ENCODE measurements at places on chromosomes 1 and 21. TPM values are rescaled to one million over a fixed set of nuclear protein-coding genes. Genes with fewer than 3 reads are reported as not detected.

DNA sequence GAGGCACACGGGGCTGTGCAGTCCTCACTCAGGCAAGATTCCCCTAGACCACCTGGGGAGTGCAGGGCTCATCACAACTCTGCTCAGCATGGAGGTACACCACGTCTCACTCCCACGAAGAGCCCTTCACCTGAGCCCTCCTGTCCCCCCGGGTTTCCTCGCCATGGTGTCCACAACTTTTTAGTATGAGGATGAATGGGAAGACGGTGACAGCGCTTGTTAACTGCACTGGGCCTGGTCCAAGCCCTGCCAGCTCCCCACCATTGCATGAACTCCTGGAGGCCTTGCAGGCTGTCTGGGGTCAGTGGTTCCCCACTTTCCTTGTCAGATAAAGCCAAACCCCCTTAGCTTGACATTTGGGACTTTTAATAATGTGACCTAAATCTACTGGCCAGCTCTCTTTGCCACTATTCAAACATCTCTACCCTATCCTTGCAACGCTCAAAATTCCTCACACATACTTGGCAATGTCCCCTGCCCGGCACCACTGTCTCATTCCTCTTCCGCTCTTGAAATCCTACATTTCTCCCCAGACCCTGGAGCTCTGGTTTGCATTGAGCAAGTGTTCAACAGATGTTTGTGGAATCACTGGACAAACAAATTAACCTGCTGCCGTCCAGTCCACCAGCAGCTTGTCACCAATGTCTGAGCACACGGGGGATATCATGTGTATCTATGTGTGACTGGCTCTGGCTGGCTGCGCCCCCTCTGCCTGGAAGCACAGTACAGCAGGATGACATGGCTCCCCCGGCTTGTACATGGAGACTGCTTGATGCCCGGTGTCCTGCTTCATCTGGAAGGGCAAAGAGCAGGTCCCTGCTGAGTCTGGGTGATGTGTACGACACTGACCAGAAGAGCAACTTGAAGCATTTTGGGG lies 11.2 kb downstream of the TMEM9 start:
- DNase-seq, result no peak

Gene ADCY10
- 0.18 TPM for polyA plus RNA-seq

Gene IQCC
- polyA plus RNA-seq, result 2.5 TPM

Gene PODN
- polyA plus RNA-seq, result 7.8 TPM

Gene SLC25A34
- 6.9 TPM for polyA plus RNA-seq

Gene C2CD4D
- 0.23 TPM for polyA plus RNA-seq

Gene ALPL
- 3.0 TPM for polyA plus RNA-seq

Gene PCSK9
- 3.9 TPM for polyA plus RNA-seq

Measured in forelimb muscle (tissue), 1 donor.